ENCODE measurements at places on chromosomes 7 and 10.

DNA sequence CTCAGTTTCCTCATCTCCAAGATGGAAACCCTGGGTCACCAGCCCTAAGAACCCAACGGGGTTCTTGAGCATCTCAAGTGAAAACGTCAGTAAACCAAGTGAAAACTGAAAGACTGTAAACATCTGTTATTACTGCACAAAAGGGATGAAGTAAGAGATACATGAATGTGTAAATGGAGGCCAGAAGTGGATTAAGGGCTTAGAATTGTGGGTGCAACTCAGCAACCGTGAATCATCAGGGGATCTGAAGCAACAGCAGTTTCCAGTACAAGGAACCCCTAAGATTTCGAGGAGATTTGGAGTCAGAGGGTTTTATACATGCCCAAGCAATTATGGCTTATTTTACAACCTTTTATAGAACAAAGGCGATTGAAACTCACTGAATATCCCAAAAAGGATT lies 95.7 kb upstream of the SVIL start:
- DNase-seq, result no peak

- no peak for DNase-seq
These were observed 41.5 kb upstream of the PLEKHA1 start for GRCh38 chr10:122333037-122333436.

DNA sequence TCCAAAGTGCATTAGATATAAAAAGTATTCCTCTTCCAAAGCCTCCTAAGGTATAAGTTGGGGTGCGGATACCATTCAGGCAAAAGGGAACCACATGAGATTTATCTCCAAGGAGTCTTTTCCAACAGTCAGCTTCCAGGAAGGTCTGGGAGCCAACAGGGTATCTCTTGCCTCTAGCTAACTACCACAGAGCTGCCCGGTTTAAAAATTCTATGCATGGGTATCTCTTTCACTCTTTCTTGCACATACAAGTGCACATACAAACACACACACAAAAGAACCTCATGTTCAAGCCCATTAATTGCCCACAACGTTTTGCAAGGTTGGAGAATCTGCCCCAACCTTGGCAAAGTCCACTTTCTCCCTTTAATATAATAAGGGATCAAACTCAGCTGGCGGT lies 80.7 kb downstream of the CDK6 start:
- DNase-seq, result no peak

DNA sequence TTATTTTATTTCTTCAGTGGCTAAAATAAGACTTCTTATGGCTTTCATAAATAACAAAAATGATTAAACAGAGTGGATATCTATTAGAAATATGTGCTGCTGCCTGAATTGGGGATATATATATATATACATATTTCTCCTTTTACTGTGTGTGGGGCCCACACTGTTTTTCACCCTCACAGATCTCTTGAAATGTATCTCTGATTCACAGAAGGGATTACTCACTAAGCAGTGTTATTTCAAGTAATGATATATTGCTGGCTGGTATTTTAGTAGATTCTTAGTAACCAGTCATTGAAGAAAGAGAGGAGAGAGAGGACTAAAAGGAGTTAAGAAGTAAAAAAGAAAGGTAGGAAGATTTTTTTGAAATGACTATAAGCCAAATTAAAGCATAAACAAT lies 308.6 kb upstream of the NRP1 start:
- no peak for DNase-seq

GRCh38 chr10:36499693-36500092 lies 625.7 kb upstream of the ANKRD30A start:
- DNase-seq, result no peak

DNA sequence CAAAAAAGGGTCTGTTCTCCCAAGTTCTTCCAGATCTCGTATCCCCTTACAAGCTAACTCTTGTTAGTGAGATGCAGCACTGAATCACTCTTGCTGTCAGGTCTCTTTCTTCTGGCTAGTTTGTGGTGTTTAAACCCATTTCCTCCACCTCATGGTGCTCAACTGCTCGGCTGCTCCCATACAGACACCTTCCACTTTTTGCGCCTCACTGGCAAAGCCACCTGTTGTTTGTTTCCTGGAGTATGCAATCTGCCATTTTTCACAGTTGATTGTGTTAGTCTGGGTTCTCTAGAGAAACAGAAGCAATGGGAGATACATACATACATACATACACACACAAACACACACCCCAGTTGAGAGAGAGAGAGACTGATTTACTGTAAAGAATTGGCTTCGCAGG lies 124.4 kb upstream of the SP8 start:
- DNase-seq, result no peak

- no peak for DNase-seq
These were observed 25.0 kb upstream of the AQP1 start for GRCh38 chr7:30886608-30887011.

DNA sequence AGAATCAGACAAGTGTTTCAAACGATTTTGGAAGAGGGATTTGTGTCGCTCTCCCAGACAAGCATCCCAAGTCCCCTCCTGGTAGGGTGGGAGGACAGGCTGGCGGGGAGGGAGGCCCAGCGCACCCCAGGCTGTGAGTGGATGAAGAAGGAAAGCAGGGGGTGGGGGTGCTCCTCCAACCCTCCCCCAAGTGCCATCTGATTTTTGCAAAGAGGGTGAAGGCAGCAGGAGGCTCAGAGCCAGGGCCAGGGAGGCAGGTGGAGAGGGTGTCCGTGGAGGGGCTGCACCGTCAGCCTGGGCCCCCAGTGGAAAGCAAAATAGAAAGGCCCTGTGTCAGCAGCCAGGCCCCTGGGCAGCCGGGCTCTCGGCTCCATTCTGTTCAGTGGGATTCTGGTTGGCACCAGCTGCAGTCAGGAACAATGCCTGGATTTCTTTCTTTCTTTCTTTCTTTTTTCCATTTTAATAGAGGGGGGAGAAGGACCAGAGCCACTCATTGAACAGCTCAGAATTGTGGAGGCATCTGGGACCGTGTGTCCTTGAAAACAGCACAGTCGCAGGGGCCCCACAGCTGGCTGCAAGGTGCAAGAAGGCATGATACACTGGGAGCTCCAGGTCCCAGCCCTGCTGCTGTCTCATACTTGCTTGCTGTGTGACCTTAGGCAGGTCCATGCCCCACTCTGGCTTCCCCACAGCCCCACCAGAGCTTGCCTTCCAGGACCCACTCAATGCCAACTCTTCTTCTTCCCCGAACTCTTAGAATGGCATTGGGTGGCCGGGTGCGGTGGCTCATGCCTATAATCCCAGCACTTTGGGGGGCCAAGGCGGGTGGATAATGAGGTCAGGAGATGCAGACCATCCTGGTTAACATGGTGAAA lies 7.1 kb upstream of the ZMIZ1 start:
- DNase-seq, result no peak

DNA sequence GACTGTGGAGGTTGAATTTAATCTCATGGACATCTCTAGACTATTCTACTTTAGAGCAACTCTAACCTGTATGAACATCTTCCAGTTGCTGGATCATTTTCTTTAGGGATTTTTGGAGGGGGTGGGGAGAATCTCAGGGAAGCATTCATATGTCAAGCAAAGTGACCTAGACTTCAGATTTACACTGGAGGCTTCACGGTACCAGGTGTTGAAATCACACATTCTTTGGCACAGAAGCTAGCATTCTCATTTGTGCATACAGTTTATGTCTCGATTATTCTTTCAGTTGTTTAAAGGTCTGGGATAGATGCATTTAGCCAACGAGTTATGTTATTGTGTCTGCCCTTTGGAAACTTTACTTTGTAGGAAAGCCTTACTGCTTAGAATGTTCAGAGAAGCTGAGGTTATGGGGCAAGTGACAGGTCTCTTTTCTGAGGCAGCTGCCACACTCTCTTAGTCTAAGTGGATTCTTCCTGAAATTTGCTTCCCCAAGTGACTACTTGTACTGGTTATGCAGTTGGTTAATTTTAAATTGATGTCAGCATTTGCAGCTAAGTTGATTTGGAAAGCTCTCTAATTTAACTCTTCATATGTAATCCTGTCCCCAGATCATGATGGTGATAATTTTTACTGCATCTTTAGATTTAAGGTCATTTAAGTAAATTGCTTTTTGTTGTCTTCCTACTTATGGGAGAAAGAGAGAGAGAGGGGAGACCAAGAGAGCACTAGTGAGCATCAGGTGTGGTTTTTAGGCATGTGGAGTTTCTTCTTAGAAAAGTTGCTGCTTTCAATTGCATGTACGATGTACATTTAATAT lies 153.8 kb downstream of the PRKG1 start:
- DNase-seq, result no peak

Data from germinal center (tissue), 1 donor.